SW480 (cell line): ENCODE measurements at places on chromosomes 7 and 10.

DNA sequence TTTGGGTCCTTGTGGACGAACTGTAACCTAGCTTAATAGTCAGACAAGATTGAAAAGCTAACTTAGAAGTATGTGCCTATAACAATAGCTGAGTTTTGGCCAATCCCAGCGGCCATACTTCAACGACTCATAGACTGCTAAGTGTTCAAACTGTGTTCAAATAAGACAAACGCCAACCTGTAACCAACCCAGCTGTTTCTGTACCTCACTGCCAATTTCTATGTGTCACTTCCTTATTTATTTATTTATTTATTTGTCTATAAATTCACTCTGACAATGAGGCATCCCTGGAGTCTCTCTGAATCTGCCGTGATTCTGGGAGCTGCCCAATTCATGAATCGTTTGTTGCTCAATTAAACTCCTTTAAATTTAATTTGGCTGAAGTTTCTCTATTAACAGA, 21.7 kb downstream of the ST8SIA6 start:
- no peak for DNase-seq

- no peak for DNase-seq
Measured at GRCh38 chr10:86597306-86597705, 57.0 kb upstream of the OPN4 start.

- DNase-seq, result no peak
Measured at GRCh38 chr7:1664711-1665548, 5.1 kb upstream of the ELFN1 start.

GRCh38 chr10:23405540-23405939, 33.3 kb upstream of the OTUD1 start:
- DNase-seq, result no peak

GRCh38 chr10:85826377-85826776, 540.2 kb downstream of the GRID1 start:
- no peak for DNase-seq

DNA sequence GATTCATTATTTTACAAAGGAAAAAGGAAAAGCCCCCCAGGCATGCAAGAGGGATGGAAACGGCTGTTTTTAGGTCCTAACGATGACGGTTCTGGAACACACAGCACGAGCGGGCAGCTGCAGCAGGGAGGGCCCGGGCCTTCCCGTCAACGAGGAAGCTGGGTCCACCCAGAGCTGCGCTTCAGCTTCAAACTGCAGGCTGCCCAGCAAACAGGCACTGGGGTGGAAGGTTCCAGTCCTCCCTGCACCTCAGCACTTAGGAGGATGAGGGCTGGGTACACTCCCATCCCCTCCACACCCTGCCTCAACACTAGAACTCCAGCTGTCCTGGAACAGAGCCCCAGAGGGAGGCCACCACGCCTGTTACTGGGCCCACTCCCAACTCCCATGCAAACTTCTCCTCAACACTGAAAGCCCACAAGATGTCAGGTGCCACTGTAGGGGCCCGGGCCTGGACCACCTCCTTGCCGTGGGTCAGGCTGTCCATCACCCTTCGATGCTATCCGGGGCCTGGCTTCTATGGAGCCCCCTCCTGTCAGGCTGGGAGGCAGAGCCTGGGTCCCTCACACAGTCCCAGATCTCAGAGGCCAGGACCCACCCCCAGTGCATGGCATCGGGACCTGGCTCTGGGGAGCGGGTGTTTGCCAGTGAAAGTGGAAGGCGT, 33.0 kb downstream of the PAPOLB start:
- no peak for DNase-seq

DNA sequence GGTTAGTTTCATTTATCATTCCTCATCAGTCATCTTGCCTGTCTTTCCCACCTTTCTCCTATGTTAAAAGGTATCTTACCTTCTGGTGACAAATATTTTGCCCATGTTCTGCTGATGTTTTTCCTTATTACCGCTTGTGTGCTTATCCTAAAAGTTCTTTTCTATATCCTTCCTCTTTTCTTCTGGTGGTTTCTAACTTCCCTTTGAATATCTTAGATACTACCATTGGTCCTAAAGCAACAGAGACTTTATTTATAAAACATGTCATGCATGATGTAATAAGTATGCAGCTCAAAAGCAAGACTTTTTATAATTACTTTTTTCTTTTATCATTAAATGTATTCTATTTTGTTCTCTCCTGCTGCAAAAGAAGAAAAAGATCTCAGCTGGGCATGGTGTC, 24.8 kb downstream of the TBC1D12 start:
- DNase-seq, result no peak

DNA sequence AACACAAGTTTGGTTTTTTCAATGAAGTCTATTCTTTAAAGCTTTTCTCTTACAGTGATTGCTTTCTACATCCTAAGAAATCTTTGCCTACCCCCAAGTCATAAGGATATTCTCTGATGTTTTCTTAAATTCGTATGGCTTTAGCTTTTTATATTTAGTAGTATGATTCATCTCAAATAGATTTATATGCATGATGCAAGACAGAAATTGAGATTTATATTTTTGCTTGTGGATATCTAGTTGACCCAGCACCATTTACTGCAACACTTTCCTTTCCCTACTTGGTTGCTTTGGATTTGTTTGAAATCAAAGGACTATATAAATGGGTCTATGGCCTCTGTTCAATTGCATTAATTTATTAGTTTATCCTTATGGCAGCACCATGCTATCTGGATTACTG, 113.9 kb downstream of the ZNF438 start:
- DNase-seq, result no peak
